ENCODE measurements at places on chromosomes 2 and 18.

- DNase-seq: no peak
Measured at GRCh38 chr2:215613280-215613679, 177.4 kb upstream of the FN1 start.

- DNase-seq: peak; percentile 58
Measured at GRCh38 chr2:191265311-191266170, 20.3 kb downstream of the MYO1B start.

- no peak for DNase-seq
Measured at GRCh38 chr2:186716899-186717298, 23.0 kb downstream of the FAM171B start.

- no peak for DNase-seq
Measured at GRCh38 chr2:67733517-67733916, 329.3 kb downstream of the C1D start.

- DNase-seq: no peak
Measured at GRCh38 chr2:121707344-121707919, 29.2 kb downstream of the NIFK start.

GRCh38 chr2:181153886-181154285 is 173.5 kb downstream of the UBE2E3 start:
- DNase-seq: no peak

GRCh38 chr2:173118395-173118794 is 42.7 kb downstream of the MAP3K20 start:
- no peak for DNase-seq

GRCh38 chr2:174881678-174882077 is 117.4 kb upstream of the CHRNA1 start:
- DNase-seq: no peak

- DNase-seq: no peak
Measured at GRCh38 chr2:75548036-75548573, 12.6 kb downstream of the EVA1A start.

- DNase-seq: no peak
Measured at GRCh38 chr2:135317375-135317774, 213.6 kb downstream of the ZRANB3 start.

DNA sequence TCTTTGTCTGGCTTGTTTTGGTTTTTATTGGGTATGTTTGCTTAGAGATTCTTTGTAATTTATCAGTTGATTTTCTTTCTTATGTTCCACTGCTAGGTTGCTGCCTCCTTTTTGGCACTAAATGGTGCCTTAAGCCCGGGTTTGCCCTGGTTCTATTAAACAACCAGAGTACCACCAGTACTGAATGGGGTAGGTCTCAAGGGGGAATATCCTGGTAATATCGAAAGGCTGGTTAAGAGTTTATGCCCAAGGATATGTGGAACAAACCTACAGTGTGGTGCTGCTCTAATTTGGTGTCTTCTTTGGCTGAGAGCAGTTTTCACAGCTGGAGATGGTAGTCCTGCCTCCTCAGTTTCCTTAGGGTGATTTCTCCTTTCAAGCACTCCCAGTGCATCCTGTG is 76.5 kb downstream of the SEMA4F start:
- DNase-seq: no peak

DNA sequence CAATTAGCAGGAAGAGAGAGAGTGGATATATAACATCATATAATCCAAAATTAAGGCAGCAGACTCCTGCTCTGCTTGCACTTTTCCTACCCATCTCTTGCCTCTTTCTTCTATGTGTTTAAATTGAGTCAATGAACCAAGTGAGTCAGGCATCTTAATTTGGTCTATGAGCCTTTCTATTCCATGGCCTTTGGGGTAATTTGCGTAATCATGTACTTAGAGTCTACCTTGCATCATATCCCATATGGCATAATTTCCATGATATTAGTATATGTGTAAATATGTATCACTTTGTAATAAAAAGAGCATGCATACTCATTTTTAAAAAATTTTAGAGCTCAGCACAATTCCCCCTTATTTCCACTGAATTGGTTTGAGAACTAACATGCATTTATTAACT is 555.2 kb downstream of the STK39 start:
- no peak for DNase-seq

DNA sequence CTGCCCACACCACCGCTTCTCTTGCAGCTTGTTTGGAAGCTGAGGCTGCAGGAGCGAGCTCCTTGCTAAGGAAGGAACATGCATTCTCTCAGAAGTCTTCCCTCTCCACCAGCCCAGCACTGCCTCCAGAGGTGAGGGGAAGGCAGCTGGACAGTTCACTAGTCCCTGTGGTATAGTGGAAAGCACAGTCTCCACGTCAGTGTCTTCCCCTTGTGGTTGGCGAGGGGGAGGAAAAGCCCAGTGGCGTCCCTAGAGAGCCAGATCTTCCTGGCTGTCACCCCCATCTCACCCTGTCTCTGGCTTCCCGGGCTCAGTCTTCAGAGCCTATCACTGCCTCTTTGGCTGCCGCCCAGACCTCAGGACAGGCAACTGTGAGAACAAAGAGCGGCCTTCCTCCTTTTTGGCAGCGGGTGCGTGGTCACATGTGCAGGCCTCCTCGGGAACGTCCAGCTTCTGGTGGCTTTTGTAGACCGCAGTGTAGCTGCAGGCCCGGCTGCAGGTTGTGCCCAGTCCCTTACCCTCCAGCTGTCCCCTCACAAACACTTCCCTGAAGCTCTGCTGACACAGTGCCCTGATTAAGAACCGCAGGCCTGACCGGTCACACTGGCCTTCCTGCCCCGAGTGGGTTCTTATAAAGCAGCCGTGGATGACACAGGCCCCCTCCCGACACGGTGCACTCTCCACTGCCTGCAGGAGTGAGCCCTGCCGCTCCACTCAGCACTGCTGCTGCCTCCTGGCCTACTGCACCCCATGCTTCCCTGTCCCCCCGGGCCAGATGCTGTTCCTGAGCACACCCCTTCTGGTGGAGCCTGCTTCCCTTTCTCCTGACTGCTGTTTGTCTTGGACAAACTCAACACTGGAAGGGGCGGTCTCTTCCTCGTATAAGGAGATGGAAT is 90.9 kb downstream of the RNF144A start:
- DNase-seq: no peak

- no peak for DNase-seq
Measured at GRCh38 chr2:43605851-43606250, 10.0 kb upstream of the THADA start.

GRCh38 chr2:28469304-28469703 is 26.6 kb upstream of the PLB1 start:
- peak; percentile 20 for DNase-seq

- DNase-seq: no peak
Measured at GRCh38 chr2:85314884-85315242, 12.9 kb downstream of the TGOLN2 start.

DNA sequence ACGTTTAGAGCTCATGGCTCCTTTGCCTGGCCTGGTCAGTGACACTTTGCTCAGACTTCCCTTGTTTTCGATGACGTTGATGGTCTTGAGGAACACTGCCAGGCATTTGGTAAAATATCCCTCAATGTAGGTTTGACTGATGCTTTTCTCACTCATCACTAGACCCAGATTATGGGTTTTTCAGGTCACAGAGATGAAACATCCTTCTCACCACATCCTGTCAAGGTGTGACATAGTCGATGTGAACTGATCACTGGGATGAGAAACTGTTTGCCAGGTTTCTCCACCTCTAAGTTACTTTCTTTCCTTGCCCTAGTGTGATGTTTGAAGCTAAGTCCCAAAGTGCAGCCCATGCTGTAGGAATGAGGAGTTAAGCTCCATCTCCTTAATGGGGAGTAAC is 81.5 kb downstream of the AFF3 start:
- DNase-seq: no peak

DNA sequence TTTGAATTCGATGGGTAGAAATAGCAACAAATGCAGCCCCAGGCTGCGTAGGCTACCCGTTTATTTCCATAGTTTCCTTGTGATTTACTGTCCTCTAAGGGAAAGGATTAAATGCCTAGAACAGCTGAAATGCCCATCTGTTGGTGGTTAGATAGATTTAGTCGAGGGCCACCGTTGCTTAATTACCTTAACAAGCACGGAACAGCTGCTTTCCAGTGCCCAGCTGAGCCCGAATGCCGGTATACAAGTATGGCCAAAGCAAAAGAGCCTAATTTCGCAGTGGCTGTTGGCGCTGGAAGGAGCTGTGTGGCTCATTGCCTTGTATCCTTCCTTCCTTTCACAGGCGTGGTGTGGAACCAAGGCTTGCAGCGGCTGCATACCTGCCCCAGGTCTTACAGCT is 109.1 kb downstream of the CABLES1 start:
- no peak for DNase-seq

DNA sequence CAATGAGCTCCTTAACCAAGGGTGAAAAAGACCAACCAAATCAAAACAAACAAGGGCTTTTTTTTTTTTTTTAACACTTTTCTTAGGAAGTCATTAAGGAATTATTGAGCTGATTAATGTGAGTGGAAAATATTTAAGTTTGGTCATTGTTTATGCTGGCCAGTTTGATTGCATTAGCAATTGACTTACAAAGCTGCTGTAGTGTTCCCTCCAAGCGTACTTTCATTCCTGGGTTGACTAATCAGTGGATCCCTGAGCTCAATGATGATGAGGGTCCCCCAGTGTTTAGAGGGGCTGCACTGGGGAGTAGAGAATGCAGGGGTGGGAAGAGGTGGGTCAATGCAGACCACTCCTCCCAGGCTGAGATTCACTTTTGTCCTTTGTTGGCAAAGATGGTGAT is 119.3 kb downstream of the PRKCE start:
- no peak for DNase-seq

GRCh38 chr2:105381101-105381668 is 17.7 kb downstream of the FHL2 start:
- DNase-seq: no peak

DNA sequence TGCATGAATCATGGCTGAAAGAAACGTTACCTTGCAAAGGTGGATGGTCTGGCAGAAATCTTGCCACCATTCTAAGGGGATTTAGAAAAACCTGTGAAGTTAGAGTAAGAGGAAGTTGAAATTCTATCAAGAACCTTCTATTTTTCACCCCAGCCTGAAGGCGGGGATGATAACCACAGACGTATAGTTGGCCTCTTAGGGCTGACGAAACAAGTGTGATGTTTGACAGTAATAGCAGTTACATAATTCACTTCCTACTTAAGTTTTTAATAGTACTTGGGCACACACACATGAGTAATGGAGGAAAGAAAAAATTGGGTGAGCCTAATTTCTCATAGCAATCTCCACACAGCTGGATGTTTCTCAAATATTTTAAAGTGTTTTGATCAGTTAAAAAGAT is 336.6 kb upstream of the SALL3 start:
- DNase-seq: no peak

DNA sequence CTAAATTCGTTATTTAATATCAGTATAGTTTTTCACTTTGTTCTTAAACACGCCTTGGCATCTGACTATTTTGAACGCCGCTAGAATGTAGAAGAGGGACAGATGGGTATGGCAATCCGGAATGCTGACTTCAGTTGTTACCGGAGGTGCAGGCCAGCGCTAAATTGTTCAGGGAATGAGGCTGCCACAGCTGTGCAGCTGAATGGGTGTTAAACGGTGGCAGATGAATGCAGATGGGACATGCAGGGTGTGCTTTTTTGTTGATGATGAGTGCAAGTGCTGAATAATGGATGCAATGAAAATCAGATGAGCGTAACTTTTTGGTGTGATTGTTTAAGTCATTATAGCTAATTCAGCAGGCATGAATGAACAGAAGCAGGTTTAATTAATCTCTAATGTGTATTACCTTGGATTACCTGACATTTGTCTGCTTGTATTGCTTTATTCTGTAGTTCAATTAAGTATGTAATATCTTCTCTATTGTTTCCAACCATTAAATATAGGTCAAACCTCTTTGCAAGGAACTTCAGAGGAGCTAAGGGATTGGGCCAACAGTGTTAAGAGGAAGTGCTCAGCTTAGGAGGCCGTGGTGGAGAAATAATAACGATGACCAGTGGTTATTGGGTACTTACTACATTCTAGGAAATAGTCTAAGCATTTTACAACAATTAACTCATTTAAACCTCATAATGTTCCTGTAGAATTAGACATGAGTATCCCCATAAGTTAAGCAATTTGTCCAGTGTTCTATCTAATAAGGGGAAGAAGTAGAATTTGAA is 11.9 kb upstream of the CREG2 start:
- DNase-seq: no peak

- peak; percentile 37 for DNase-seq
Measured at GRCh38 chr18:55048892-55049291, 89.6 kb upstream of the CCDC68 start.

GRCh38 chr2:218063896-218064295 is 5.2 kb upstream of the RUFY4 start:
- DNase-seq: no peak

DNA sequence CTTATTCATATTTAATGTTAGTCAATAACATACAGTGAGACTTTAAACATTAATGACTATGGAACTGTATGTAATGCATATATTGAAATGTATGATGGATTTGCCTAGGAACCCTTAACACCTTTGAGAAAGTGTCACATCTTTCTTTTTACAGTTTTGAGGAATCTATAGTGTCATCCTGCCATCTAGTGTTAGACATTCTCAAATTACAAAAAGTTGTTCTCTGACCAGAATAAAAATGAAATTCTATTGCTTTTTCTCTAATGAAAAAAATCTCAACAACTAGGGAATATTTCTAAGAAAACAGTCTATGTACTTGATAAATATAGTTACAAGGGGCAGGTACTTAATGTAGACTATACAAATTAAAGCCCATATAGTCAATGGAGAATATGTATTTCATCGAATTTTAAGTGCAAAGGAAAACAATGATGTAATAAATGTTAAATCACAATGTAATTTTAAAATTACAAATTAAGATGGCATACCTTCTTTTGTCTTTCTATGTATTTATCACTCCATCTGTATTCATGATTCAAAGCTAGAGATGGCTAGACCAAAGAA is 5.1 kb upstream of the CALCRL start:
- no peak for DNase-seq

All from fibroblast of skin of left biceps (primary cell).